ENCODE measurements at places on chromosomes 7 and 10.

DNA sequence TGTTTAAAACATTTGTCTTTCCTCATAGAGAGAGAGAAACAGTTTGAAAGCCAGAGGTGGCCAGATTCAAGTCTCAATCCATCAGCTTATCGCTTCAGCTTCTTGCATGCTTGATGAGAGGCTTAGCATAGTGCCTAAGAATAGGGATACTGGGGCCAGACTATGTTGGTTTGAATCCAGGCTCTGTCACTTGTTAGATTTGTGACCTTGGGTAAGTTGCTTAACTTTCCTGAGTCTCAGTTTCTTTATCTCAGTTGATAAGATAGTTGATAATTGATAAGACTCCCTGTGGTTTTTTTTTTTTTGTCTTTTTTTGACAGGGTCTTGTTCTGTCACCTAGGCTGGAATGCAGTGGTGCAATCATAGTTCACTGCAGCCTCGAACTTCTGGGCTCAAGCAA lies 12.1 kb upstream of the CDK6 start:
- no peak for DNase-seq

DNA sequence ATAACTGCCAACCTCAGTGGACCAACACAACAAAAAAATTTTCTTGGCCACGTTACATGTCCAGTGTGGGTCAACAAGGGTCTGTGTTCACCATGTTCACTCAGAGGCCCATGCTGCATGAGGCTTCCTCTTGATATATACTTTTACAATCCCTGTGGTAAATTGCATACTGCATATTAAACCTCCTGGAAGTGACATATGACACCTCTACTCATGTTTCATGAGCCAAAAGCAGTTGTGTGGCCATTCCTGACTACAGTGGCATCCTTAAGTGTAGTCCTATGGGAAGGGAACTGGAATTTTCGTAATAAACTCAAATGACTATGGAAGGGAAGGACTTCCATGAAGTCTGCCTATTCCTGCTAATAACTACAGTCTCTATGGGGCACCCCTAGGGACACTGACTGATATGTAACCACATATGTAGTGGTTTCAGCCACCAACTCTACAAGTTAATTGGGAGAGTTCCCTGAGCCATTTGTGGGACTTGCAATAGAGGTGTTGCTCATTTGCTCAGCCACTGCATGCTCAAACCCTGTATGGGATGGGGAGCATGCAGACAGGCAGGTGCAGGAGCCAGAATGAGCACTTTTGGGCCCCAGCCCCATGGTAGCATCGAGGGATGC lies 9.7 kb downstream of the DYNC1I1 start:
- no peak for DNase-seq

DNA sequence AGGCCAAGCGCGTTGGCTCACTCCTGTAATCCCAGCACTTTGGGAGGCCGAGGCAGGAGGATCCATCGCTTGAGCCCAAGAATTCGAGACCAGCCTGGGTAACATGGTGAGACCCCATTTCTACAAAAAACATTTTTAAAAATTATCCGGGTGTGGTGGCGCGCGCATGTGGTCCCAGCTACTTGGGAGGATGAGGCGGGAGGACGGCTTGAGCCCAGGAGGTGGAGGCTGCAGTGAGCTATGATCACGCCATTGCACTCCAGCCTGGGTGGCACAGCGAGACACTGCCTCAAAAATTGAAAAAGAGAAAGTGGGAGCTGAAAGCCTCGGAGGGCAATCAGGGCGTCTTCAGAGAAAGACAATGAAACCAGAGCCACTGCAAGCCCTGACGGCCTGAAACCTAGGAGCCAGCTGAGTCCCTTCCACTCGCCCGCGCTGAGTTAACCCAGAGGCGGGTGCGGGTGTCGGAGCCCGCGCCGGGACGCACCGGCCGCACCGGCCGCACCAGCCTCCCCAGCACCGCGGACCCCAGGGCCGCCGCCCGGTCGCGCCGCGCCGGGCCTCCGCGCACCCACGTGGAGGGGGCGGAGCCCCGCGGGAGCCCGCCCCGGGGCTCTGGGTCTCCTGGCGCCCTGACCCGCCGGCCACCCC lies 22.4 kb downstream of the ZFAND2A start:
- DNase-seq: no peak

- no peak for DNase-seq
Observed at GRCh38 chr7:146492017-146492416, 375.4 kb downstream of the CNTNAP2 start.

DNA sequence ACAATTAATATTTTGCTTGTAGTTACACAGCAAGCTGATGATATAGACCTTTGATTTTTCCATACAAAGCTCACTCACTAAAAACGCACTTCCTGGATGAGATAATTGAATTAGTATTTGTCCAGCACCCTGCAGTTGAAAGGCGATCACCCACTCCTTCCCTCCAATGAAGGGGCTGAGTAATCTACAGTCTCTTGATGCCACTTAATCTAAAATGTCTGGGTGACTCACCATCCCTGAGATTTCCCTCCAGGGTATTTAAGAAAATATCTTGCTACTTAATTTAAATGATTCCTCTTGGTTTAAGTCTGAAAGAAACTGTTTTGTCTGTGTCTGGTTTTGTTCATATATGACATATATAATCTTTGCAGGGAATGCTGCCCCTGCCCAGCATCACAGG lies 515.3 kb downstream of the GRID1 start:
- DNase-seq: no peak

DNA sequence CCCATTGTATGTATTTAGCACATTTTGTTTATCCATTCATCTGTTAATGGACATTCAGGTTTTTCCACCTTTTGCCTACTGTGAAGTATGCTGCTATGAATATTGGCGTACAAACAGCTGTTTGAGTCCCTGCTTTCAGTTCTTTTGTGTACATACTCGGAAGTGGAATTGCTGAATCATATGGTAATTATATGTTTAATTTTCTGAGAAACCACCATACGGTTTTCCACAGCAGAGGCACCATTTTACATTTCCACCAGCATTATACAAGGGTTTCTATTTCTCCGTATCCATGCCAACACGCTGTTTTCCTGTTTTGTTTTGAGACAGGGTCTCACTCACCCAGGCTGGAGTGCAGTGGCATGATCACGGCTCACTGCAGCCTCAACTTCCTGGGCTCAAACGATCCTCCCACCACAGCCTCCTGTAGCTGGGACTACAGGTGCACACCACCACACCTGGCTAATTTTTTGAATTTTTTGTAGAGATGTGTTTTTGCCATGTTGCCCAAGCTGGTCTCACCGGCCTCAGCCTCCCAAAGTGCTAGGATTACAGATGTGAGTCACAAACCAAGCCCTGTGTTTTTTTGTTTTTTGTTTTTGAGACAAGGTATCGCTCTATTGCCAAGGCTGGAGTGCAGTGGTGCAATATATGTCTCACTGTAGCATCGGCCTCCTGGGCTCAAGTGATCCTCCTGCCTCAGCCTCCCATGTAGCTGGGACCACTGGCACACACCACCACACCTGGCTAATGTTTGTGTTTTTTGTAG lies 22.1 kb upstream of the FBXW4 start:
- DNase-seq: no peak

DNA sequence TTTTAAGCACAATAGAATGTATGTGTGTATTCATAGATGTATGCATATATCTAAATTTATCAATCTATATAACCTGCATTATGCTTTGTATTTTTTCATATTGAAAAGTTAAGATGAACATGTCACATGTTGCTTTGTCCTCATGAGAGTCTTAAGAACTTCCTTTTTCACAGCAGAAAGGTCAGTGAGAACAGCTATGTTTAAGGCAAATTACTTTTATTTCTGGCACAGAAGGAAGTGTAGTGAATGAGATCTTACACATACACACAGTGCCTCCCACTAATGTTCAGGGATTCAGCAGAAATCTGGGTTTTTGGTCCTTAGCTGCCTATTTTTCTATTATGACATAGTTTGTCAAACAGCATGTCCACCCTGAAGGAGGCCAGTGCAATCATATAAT lies 134.8 kb downstream of the TMEM26 start:
- DNase-seq: no peak

DNA sequence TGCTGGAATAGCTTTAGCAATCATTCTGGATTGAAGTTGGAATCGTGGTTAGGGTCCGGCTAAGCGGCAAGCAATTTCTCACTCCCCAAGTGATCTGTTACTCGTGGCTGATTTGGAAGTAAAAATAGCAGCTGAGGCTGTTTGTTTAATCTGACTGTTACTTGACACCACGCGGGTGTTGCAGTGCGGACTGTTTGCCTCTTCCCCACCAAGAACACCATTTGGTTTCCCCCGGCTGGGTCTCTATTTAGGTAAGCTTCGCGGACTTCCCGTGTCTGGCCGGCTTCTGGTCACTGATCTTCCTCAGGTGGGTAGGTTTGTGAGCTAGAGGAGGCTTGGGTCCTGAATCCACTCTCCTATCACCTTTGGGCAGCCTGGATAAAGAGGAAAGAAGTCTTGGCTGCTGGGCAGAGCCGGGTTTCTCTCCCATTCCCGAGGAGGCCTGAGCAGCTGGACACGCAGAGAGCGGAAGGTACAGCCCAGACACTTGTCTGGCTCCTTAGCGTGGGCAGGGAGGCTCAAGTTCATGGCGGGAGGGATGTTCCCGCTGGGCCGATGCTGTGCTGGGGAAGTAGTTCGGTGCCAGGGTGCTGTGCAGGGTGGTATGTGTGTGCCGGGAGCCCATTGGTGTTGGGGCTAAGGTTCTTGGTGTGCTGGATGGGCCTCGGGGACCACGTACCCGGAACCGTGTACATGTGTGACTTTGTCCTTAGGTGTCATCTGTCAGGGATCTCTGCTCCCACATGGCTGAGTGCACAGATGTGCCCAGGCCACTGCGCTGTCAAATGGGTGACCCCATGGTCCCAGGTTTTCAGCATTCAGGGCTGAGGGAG lies at the start of gene C10orf71:
TSS of gene C10orf71 (plus strand) at position 188 of the 833 bp plus-strand sequence. CDS start 23,376 bp downstream, outside the sequence.
- no peak for DNase-seq

GRCh38 chr10:11898372-11899066 lies 75.4 kb downstream of the PROSER2 start:
- no peak for DNase-seq

- DNase-seq: no peak
Observed at GRCh38 chr7:138630059-138630610, 71.0 kb downstream of the SVOPL start.

DNA sequence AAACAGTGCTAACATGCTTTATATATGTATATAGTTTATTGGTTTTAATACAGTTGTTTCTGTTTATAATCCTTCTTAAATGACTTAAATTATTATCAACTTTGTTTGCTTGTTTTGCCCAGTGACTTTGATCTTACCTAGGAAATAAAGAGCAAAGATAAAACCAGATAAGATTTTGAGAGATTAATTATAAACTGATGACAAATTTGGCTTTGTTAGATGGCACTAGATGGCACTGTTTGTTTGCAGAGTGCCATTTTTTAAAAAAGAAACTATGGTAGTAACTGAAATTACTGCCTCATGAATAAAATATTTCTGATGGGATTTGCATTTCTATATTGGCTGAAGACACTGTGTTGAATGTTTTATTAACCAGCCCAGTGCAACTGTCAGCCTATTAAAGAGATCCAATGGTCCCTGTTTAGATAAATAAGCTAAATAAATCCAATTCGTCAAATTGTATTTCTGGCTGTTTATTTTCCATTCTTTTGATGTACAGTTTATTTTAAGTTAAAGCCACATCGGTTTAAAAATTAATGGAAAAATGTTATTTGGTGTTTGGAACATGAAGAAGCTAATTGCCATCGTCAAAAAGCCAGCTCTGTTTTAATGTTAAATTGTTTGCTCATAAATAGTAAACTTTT lies 28.7 kb downstream of the VTI1A start:
- DNase-seq: no peak

- DNase-seq: no peak
Observed at GRCh38 chr10:76315240-76315639, 883.8 kb downstream of the LRMDA start.

- no peak for DNase-seq
Observed at GRCh38 chr7:143416565-143417149, 8.0 kb upstream of the EPHA1 start.

GRCh38 chr7:148391591-148391990 lies 199.0 kb upstream of the C7orf33 start:
- no peak for DNase-seq

- DNase-seq: no peak
Observed at GRCh38 chr7:141695803-141696289, 6.1 kb downstream of the DENND11 start.

DNA sequence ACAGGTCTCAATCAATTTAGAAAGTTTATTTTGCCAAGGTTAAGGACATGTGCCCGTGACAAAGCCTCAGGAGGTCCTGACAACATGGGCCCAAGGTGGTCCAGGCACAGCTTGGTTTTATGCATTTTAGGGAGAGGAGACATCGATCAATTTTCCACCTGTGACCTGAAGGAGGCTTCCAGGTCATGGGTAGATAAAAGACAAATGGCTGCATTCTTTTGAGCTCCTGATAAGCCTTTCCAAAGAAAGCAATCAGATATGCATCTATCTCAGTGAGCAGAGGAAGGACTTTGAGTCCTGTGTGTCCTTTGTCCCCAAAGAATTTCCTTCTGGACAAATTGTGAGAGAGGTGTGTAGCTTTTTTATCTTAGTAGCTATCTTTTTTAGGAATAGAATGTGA lies 15.8 kb downstream of the LRRC72 start:
- no peak for DNase-seq

DNA sequence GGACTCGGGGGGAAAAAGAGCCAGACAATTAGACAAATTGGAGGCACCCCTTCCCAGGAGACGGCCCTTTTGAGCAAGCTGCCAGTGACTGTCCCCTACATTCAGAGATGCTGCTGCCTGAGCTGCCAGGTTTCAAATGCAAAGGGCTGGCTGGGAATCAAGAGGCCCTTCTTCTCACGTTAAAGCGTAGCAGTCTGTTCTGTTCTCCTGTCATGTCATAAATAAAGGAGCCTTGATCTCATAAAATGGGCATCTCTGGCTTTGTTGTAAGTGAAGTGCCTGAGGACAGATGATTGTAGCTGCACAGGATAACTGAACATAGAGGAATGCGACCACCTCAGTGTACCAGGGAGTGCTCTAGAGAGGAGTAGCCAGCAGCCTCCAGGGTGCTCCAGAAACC lies 917.9 kb downstream of the GRID1 start:
- DNase-seq: no peak

DNA sequence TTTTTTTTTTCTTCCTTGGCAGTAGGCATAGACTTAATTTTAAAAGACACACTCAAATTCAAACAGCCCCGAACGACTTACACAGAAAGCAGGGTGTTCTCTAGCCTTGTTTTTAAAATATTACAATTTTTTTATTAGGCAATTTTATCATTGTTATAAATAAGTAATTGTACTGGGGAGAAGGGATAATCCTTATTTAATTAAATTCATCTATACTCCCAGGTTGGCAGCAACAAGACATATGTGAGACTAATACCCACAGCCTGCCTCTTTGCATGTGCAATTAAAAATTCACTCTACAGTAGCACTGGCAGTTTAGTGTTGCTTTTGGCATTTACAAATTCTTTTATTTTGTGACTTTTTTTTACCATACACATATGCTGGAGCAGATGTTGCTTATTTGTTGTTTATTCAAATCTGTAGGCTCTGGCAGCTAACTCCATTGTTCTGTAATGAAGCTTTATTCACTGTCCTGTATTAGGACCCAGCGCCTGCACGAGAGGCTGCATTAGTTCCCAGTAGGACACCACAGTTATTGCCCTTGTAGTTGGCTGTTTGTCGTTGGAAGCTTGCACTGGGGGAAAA lies 84.9 kb upstream of the PPP1R17 start:
- DNase-seq: no peak

All from T-helper 9 cell (primary cell).